ENCODE measurements at places on chromosomes 4 and X. TPM values are rescaled to one million over a fixed set of nuclear protein-coding genes. Genes with fewer than 3 reads are reported as not detected.

- H3K27me3 ChIP-seq: no peaks in the 10 kb centered on the region
- DNase-seq: no peak
These were observed 154.9 kb downstream of the ENPP6 start for GRCh38 chr4:184062769-184063168.

DNA sequence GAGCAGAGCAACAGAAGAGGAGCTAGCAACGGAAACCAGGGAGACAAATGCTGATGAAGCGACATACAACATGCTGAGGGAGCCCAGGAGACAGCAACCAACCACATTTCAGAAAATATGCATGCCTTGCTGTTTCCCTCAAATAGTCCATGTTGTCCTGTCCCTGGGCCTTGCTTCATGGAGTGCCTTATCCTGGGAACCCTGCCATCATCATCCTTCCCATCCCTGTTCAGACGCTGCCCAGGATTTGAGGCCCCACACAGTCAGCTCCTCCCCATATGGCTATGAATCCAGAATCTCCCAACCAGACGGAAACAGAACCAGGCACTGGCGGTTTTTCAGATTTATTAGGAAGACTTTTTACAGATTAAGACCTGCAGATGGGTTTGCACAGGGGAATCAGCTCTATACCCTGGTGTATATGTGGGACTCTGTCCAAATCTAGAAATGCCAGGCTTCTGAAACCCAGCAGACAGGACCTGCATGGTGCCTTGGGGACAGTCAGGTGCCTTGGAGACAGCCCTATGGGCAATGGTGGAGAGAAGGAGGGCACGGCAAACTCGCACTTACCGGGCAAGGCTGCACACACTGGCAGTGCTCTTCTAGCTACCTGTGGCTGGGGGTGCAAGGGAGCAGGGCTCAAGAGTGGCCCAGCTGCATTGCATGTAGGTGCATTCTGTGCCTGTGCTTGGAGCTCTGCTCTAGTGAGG, 199.7 kb upstream of the MAMLD1 start:
- no peak overlapping the region for H3K4me3 ChIP-seq
- H3K36me3 ChIP-seq: no peaks in the 10 kb centered on the region
- no peak for DNase-seq

- no peaks in the 10 kb centered on the region for H3K36me3 ChIP-seq
- no peak overlapping the region for H3K4me3 ChIP-seq
- H3K27me3 ChIP-seq: no peaks in the 10 kb centered on the region
- no peaks in the 10 kb centered on the region for H3K4me1 ChIP-seq
- no peak for DNase-seq
- H3K27ac ChIP-seq: no peak overlapping the region
These were observed 194.4 kb downstream of the COX18 start for GRCh38 chr4:72875138-72875537.

GRCh38 chr4:174494726-174495125, 27.6 kb downstream of the HPGD start:
- H3K27ac ChIP-seq: no peak overlapping the region
- H3K4me3 ChIP-seq: no peak overlapping the region
- no peaks in the 10 kb centered on the region for H3K4me1 ChIP-seq
- no peak for DNase-seq
- H3K27me3 ChIP-seq: no peaks in the 10 kb centered on the region

DNA sequence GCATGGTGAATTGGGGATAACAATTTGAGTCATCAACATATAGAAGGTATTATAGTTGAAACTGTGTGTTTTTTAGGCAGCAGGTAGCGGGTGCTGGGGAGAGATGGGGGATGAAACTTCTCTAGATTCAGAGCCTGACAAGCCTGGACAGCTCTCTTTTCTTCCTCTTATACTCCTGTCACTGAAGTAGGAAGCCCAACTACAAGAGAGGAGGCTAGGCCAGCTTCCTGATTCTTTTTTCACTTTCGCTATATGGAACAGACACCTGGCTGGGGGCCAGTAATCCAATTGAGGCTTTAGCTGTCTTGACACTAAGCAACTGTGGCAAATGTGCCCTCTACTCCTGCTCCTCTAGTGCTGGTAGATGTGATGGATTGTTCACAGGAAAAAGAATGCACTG, 69.2 kb downstream of the PHKA1 start:
- H3K4me1 ChIP-seq: no peaks in the 10 kb centered on the region
- no peaks in the 10 kb centered on the region for H3K36me3 ChIP-seq
- no peak overlapping the region for H3K27ac ChIP-seq
- DNase-seq: no peak
- H3K27me3 ChIP-seq: no peaks in the 10 kb centered on the region

GRCh38 chr4:103197765-103198110, 405 bp downstream of the CENPE start:
- H3K27me3 ChIP-seq: no peaks in the 10 kb centered on the region
- no peaks in the 10 kb centered on the region for H3K36me3 ChIP-seq
- DNase-seq: no peak
- H3K4me3 ChIP-seq: peak overlapping the region; percentile 61
- H3K27ac ChIP-seq: no peak overlapping the region
- peaks cover 5% of the 10 kb centered on the region for H3K4me1 ChIP-seq

DNA sequence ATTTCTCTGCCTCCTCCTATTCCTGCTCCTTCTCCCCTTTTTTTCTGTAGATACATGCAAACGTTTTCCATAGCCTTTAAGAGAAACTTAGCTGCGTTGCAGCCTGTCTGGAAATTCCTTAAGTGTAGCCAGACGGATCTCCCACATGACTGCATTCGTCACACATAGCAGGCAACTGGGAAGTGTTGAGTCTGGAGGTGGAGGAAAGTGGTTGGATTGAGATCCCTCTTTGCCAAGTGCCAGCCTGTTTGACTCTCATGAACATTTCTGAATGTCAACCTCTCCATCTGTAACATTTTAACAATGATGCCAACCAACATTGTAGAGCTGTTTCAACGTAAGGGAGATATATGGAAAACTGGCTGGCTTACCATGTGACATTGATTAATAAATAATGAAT, 45.1 kb upstream of the FAM9A start:
- H3K4me3 ChIP-seq: no peak overlapping the region
- H3K36me3 ChIP-seq: no peaks in the 10 kb centered on the region
- DNase-seq: no peak
- no peak overlapping the region for H3K27ac ChIP-seq
- H3K4me1 ChIP-seq: no peaks in the 10 kb centered on the region
- peaks cover 7% of the 10 kb centered on the region for H3K27me3 ChIP-seq

- H3K27ac ChIP-seq: no peak overlapping the region
- no peaks in the 10 kb centered on the region for H3K4me1 ChIP-seq
- no peak overlapping the region for H3K4me3 ChIP-seq
- H3K27me3 ChIP-seq: no peaks in the 10 kb centered on the region
These were observed 273.7 kb upstream of the TECRL start for GRCh38 chr4:64682946-64683345.

GRCh38 chr4:126799416-126799815, 833.3 kb upstream of the INTU start:
- no peak overlapping the region for H3K27ac ChIP-seq
- no peak overlapping the region for H3K4me3 ChIP-seq
- no peaks in the 10 kb centered on the region for H3K27me3 ChIP-seq

DNA sequence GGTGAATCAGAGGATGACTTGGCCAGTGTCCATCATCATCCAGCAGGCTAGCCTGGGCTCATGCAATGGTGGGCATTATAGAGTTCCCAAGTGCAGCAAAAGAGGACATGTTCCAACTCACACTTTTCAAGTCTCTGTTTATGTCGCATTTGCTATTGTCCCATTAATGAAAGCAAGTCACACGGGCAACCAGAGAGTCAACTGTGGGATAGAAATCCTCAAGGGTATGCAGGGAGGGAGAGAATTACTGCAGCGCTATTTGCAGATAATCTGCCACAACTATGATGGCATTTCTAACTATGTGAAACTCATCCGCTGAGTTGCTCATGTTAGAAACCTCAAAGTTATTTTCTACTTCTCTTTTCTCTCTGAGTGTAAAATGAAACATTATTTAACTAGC, 78.5 kb upstream of the TAB3 start:
- H3K36me3 ChIP-seq: no peaks in the 10 kb centered on the region
- DNase-seq: no peak
- peaks cover 6% of the 10 kb centered on the region for H3K27me3 ChIP-seq
- H3K4me3 ChIP-seq: no peak overlapping the region
- H3K4me1 ChIP-seq: no peaks in the 10 kb centered on the region
- no peak overlapping the region for H3K27ac ChIP-seq

GRCh38 chr4:80202190-80202711, 4.9 kb downstream of the PRDM8 start:
- no peaks in the 10 kb centered on the region for H3K4me1 ChIP-seq
- H3K4me3 ChIP-seq: no peak overlapping the region
- H3K27ac ChIP-seq: no peak overlapping the region
- peak; percentile 80 for DNase-seq
- H3K27me3 ChIP-seq: peaks cover 40% of the 10 kb centered on the region

GRCh38 chr4:155667568-155668511, 1.2 kb downstream of the GUCY1A1 start:
- no peaks in the 10 kb centered on the region for H3K27me3 ChIP-seq
- no peak overlapping the region for H3K4me3 ChIP-seq
- no peaks in the 10 kb centered on the region for H3K36me3 ChIP-seq
- H3K4me1 ChIP-seq: no peaks in the 10 kb centered on the region
- peak overlapping the region; percentile 78 for H3K27ac ChIP-seq
- peak; percentile 20 for DNase-seq

DNA sequence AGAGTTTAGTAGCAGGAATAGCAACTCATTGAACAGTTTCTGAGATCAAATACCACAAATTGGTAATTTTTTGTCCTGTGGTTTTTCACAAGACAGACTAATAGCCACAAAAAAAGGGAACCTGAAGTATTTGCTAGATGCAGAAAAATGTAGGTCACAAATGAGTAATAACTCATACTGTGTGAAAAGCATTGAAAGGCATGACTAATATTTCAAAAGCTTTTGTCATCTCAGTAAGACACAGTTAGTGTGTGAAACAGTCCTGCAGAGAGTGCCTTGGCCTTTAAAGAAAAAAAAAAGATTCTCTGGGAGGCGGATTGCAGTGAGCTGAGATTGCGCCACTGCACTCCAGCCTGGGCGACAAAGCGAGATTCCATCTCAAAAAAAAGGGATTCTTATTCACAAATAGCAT, 31.4 kb upstream of the SLC25A31 start:
- DNase-seq: peak; percentile 29
- H3K27me3 ChIP-seq: no peaks in the 10 kb centered on the region
- no peak overlapping the region for H3K27ac ChIP-seq
- H3K4me3 ChIP-seq: no peak overlapping the region
- no peaks in the 10 kb centered on the region for H3K36me3 ChIP-seq
- peaks cover 4% of the 10 kb centered on the region for H3K4me1 ChIP-seq

GRCh38 chrX:10159145-10159468, 2.3 kb downstream of the CLCN4 start:
- H3K27ac ChIP-seq: no peak overlapping the region
- peaks cover 10% of the 10 kb centered on the region for H3K4me1 ChIP-seq
- no peaks in the 10 kb centered on the region for H3K36me3 ChIP-seq
- H3K27me3 ChIP-seq: peaks cover 36% of the 10 kb centered on the region

- H3K4me1 ChIP-seq: no peaks in the 10 kb centered on the region
- H3K27me3 ChIP-seq: no peaks in the 10 kb centered on the region
- no peak overlapping the region for H3K27ac ChIP-seq
- H3K4me3 ChIP-seq: no peak overlapping the region
- no peaks in the 10 kb centered on the region for H3K36me3 ChIP-seq
These were observed 264.3 kb downstream of the TECRL start for GRCh38 chr4:64144994-64145393.

DNA sequence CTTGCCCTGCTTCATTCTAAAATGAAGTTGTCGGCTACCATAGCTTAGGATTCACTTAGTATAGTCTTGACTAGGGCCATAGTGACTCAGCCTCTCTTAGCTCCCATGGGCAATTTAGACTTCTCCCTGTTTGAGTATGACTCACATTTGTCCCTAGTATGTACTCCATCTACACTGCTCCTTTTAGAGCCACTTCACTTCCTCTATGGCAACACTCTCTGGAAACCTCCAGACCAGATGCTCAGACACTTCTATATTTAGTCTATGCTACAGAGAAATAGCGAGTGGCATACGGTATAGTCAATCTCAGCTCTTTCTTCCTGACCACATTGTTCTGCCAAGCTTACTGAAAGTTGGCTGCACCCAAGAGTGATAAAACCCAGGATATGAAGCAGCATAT, 11.2 kb downstream of the MEPE start:
- no peak overlapping the region for H3K4me3 ChIP-seq
- DNase-seq: no peak
- H3K36me3 ChIP-seq: no peaks in the 10 kb centered on the region
- peak overlapping the region; percentile 71 for H3K27ac ChIP-seq

DNA sequence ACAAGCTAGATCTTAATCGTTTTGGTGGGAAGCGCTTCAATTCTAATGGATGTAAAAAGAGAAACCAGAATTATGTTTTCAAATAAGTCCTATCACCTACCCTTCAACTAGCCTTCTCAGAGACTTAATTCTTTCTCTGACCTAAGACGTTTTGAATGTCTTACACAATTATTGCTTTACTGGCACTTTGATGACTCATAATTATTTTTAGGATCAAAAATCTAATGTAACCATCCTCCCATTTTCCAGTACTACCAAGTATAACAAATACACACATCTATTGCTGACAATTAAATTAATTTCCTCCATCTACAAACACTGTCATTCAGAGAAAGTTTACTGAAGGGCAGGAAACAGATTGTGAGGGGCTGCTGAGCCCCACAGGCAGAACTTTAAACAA, 108.6 kb downstream of the PPP3CA start:
- DNase-seq: no peak
- no peaks in the 10 kb centered on the region for H3K36me3 ChIP-seq
- peak overlapping the region; percentile 7 for H3K27ac ChIP-seq

GRCh38 chr4:165199286-165199685, 8.1 kb upstream of the KLHL2 start:
- H3K4me1 ChIP-seq: no peaks in the 10 kb centered on the region
- H3K36me3 ChIP-seq: no peaks in the 10 kb centered on the region
- no peak for DNase-seq
- H3K27ac ChIP-seq: no peak overlapping the region

DNA sequence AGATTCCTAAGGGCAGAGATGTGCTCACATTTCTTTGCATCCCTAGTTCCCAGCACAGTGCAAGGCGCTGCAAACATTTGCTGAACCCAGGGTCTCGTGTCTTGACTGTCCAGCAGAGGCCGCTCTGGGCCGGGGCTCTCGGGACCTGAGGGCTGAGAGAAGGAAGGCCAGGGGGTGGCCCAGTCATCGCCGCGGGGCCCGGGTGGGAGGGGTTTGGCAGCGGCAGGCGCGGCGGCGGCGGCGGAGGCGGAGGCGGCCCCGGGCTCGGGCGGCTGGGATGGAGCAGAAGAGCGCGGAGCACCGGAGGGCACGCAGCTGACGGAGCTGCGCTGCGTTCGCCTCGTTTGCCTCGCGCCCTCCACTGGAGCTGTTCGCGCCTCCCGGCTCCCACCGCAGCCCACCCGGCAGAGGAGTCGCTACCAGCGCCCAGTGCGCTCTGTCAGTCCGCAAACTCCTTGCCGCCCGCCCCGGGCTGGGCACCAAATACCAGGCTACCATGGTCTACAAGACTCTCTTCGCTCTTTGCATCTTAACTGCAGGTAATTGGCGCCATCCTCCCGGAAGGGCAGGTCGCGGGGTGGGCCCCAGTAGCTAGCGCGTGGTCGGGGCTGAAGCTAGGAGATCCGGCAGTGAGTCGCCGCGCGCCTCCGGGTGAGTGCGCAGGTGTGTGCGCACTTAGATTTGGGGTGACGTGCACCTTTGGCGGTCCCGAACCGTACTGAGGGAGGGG, at the start of gene PARM1:
Gene PARM1, plus strand, starts transcription at position 285 of the 730 bp plus-strand sequence. Its CDS starts 212 bp downstream, at position 497.
- H3K27me3 ChIP-seq: peaks cover 2% of the 10 kb centered on the region
- H3K36me3 ChIP-seq: no peaks in the 10 kb centered on the region
- peak; percentile 87 for DNase-seq

Gene TRIM2
- polyA plus RNA-seq: 58.9 TPM

Gene NAA11
- not detected for polyA plus RNA-seq

Gene NXF2
- polyA plus RNA-seq: not detected

Gene TIMM8A
- 5.0 TPM for polyA plus RNA-seq

Gene ALAS2
- polyA plus RNA-seq: 0.07 TPM

Gene PWWP3B
- 11.3 TPM for polyA plus RNA-seq

Gene UGT2B11
- not detected for polyA plus RNA-seq

Gene PRR32
- polyA plus RNA-seq: not detected

Gene FAM9B
- 0.56 TPM for polyA plus RNA-seq

Gene GAGE12H
- not detected for polyA plus RNA-seq
